ENCODE measurements at places on chromosomes 1 and 21.

DNA sequence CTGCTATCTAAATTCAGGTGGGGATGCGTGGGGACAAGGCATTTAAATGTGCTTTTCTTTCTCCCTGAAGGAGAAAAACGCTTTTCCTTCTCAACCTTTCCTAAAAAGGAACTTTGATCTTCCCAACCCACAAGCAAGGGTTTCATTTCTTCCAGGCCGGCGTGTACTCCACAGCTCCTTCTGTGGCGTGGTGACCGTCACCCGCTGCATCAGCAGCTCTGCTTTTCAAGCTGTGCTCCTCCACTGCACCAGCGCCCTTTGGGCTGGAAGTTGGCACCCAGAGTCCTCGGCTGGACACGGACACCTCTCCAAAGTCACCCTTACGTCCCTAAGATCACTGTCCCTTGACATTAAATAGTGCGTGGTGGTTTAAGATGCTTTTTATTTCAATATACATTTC lies 54.3 kb downstream of the PEX14 start:
- DNase-seq, result no peak

DNA sequence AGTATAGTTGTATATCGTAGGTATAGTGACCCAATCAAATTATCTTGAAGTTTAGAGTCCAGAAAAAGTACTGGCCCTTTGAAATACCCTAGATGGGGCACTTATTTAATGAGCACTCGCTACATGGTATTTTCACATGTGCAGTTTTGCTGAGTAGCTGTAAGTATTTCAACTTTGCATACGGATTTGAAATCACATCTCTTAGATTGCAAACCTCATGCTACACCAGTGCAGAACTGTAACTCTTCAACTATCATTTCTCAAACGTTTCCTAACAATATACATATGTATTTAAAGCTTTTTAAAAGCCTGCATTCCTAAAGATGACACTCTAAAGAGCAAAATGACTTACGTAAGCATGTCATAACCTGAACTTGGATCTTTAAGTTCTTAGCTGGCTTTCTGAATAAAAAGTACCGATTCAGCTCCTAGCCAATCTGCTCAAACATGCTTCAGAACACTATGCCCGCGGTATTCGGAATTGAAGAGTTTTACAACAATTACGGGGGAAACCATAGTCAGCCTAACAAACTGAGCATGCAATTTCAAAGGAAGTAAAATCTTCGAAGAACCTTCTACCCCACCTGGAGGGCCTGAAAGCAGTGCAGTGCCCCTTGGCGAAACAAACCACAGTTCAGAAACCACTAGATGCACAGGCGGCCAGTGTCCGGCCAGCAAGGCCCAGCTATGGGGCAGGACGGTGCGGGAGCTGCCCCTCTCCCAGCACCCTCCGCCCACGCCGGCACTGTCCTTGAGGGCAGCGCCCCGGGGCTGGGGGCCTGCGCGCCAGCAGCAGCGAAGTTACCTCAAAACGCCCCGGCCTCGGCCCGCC lies 863 bp downstream of the FH start:
- DNase-seq, result no peak

DNA sequence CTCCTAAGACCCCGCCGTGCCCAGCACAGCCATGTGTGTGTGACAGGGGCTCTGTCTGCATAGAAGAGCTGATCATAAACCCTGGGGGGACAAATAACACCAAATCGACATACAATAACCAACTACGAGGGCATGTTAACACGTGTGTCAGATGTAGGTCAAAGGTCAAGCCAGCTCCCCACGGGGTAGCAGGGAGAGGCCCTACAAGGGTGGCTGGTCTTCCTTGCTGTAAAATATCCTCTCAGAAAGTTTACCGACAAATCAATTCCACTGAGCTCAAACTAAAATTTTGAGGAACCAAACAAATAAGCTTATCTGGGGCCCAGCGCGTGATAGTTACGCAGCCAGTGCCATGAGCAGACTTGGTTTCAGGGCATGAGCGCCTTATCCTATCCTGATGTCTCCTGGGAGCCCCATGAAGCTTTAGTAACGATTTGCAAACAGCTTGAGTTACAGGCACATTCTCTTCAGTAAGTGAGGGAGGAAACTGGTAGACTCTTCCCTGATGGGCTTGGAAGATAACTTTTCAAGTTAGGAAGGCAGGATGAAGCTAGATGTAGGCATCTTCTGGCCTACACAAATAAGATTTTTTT lies 2.7 kb upstream of the TMPRSS3 start:
- no peak for DNase-seq

DNA sequence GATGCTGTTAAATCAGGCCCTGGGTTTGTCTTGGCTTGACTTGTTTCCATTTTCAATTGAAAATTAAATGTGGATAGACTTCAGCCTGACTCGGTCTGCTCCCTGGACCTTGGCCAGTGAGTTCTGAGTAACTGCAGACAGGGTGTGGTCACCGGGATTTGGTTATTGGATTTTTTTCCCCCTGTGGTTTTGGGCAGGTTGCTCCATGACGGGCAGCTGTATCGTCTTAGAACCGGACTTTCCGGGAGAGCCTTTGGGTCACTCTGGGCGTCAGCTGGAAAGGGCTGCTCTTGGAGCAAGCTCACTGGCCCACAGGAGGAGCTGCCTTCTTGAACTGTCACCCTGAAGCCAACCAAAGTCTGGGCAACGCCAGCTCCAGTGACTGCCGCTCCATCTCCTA lies 75.0 kb downstream of the CLIC6 start:
- DNase-seq, result no peak

GRCh38 chr21:31682620-31683019 lies 23.1 kb downstream of the SOD1 start:
- DNase-seq, result no peak

DNA sequence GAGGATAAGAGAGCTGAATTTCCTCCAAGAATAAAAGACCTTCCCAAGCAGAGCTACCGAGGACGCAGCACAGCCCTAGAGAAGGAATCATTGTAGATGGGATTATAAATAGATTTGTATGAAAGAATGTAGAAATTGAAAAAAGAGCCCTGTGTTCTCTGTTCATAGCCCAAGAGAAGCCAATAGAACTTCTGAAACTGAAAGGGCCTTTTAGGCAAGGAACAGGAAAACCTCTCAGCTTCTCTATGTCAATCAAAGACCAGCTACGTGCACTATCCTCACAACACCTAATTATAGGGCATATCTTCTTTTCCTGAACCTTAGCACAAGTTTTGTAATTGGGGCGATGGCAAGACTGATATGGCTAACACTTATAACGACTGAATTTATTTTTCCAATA lies 192.4 kb upstream of the RNPC3 start:
- DNase-seq, result no peak

- DNase-seq, result no peak
Measured at GRCh38 chr1:147246910-147247655, 4.6 kb downstream of the CHD1L start.

GRCh38 chr1:25620701-25621350 lies 4.2 kb downstream of the MAN1C1 start:
- no peak for DNase-seq

DNA sequence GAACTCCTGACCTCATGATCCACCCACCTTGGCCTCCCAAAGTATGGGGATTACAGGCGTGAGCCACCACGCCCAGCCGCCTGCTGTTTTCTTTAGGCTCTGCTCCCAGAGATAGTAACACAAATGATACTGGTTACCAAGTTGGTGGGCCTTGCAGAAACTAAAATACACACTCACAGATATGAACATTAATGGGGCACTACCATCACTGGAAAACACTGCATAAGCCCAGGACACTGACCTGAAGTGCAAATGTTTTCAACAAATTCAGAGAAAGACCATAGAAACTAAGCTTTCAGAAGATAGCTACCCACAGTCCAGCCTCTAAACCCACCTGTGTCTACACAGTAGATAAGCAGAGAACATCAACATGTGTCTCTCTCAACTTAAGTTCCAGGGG lies 180.5 kb downstream of the FCRL5 start:
- DNase-seq, result no peak

DNA sequence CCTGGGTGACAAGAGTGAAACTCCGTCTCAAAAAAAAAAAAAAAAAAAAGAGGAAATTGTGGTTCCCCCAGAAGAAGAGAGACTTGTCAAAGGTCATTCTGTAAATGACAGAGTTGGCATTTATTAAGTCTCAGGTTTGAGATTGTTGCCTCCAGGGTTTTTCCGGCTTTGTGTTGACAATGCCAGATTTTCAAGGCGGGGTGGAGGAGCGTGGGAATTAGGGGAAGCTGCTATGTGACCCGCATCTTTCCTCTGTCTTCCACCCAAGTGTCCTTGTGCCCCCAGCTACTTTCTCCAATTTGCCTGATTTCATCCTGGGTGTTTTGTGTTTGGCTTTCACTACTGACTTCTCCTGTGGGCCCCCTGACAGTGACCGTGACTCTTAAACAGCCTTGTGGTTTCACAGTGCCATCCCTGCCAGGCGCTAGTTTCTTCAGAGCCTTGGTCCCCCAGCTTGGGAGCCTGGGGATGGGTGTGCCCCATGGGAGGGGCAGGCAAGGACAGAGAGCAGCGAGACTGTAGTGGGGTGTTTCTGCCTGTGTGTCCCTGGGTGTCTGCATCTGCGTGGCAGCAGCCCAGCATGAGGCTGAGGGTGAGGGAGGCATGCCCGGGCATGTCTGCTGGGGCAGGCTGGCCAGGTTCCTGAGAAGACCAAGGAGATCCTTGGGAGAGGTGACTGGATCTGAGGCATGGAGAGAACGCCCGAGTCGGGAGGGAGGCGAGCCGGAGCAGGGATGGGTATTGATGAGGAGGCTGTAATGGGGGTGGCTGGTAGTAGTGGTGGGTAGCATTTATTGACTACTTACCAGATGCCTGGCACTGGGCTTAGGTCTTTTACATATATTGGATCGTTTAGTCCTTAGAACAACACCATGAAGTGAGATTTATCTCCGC lies 46.3 kb downstream of the IER5 start:
- DNase-seq, result no peak

- DNase-seq, result no peak
Measured at GRCh38 chr1:147812799-147813198, 52.4 kb upstream of the GJA5 start.

DNA sequence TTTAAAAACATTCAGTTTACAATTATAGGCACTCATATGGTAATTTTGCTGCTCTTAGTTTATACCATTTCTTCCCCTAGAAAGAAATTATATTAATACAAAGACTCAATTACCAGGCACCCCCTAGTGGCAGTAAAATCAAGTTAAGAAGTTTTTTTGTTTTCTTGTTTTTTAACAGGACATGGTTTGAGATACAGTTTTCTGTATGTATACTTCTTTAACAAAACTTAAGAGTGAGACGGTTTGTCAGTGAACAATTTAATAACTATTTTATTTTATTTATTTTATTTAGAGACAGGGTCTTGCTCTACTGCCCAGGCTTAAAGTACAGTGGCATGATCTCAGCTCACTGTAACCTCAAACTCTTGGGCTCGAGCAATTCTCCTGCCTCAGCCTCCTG lies 224.6 kb downstream of the FAF1 start:
- DNase-seq, result no peak

DNA sequence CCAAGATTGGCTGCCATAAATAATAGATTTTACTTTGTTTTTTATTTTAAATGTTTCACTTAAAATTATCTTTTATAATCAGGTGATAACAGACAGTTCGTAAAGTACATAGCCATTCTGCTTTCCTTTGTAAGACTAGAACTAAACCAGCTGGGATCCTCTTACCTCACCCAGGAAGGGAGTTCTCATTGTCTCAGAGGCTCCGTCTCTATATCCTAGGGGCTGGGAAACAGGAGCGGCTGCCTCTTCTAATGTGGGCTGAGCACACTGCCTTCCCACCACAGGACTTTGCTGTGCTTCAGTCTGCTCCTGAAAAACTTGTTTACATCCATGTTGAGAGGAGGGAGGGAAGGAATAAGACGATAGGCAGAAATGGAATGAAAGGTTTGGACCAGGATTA lies 45.6 kb upstream of the PGD start:
- DNase-seq, result no peak

- no peak for DNase-seq
Measured at GRCh38 chr1:118862755-118863154, 125.4 kb downstream of the TBX15 start.

DNA sequence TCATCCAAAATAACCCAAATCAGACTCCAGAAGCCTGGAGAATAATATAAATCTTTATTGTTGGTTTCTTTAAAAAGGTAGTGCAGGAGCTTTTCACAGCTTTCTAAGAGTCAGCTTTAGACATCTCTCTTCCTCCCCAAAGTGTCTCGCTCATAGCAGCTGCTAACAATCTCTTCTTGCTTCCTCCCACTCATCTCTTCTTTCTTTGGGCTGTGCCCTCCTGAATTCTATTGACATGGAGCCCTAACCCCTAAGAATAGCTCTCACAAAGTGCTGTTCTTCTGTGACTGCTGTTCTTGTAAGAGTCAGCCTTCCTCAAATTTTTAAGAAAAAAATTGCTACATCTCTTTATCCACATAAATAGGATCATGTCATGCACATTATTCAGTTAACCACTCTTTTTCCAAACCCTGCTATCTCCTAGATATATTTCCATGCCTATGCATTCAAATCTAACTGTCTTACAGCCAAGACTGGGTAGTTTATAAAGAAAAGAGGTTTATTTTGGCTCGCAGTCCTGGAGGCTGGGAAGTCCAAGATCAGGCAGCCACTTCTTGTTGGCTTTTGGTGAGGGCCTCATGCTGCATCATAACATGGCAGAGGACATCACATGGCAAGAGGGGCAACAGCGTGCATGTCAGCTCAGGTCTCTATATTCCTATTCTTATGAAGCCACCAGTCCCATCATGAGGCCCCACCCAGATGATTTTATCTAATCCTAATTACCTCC lies 301.0 kb upstream of the POU3F1 start:
- DNase-seq, result no peak

- no peak for DNase-seq
Measured at GRCh38 chr1:22344329-22344630, 107.4 kb upstream of the ZBTB40 start.

- DNase-seq, result no peak
Measured at GRCh38 chr1:41900603-41901444, 17.9 kb downstream of the HIVEP3 start.

- no peak for DNase-seq
Measured at GRCh38 chr1:174812656-174813055, 187.1 kb upstream of the CACYBP start.

- no peak for DNase-seq
Measured at GRCh38 chr1:157081707-157082106, 17.9 kb downstream of the ETV3L start.

- DNase-seq, result no peak
Measured at GRCh38 chr1:3261969-3262579, 192.4 kb upstream of the ARHGEF16 start.

DNA sequence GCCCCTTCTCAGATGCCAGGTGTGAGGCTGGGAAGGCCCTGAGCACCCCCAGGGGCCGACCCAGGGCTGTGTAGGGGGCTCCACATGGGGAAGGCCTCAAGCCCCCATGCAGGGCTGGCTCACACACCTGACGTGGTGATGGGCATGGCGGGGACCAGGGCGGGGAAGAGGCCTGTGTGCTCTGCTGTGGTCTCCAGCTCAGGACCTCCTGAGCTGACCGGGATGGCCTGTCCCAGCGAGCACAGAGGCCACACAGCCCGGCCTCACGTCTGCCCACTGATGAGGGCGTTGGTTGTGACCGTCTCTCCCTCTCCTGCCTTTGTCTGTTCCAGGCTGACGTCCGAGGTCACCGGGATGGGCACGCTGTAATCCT lies 40.2 kb upstream of the COL6A1 start:
- no peak for DNase-seq

GRCh38 chr1:173015629-173016028 lies 35.1 kb downstream of the TNFSF18 start:
- DNase-seq, result no peak

Data from DMS 273 treated with DMSO at 0.1 percent for 48 hours (cell line).